ENCODE measurements at places on chromosomes 6 and 20.

DNA sequence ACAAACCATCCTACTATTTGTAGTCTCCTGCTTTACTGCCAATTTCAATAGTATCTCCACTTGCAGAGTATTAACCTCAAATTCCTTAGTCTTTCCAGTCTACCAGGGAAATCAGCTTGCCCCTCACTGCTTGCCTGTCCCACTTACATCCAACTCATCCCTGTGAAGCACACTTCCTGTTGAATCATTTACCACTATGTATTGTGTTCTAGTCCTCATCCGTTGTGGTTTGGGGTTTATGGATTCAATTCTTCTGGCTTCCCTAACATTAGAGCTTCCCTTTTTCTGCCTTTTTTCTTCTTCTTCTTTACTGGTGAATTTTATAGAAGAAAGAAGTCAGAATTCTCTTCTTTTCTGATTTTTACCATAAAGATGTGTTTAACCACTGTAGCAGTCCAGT is 5.1 kb upstream of the TXLNB start:
- no peak for DNase-seq

DNA sequence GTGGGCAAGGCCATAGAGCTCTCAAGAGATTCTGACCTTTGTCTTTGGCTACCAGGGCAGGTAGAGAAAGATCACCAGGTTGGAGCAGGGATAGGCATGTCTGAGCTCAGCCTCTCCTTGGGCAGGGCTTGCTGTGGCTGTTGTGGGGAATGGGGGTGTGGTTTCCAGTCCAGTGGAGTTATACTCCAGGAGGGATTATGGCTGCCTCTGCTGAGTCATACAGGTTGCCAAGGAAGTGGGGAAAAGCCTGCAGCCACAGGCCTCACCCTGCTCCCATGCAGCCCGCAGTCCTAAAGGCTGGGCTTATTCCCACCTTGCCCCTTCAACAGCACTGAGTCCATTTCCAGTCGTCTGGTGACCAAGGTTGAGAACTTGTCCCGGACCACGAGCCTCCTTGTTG is 21.9 kb downstream of the MEP1A start:
- DNase-seq: no peak

DNA sequence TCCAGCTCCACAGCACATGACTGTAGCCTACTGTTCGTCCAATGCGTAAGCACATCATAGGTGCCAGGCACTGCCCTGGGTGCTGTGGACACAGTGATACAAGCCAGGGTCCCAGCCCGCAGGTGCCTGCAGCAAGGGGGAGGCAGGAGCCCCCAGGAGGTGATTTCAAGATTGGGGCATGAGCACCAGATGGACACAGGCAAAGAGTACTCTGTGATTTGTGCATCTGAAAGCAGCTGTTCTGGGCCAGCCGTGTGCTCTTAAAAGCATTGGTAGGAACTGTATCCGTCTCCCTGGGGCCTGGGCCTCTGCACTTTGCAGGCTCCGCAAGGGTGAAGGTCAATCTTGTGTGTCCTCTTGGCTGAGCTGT is 149.8 kb downstream of the SYCP2 start:
- DNase-seq: no peak

DNA sequence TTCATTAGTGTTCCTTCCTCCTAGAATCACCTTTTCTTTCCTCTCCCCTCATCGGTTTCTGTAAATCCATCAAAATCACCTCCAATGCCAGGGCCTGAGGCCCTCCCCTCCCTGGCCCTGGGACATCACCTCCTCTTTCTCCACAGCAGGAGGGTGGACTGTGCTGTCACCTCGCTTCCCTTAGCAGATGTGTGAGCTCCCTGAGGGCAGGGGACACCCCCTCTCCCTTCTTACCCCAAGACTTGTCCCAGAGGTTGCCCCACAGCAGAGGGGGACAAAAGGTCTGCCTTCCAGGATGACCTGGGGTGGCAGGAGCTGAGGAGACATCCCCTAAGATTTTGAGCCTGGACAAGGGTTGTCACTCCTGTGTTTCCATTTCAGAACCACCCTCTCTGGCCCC is 5.9 kb downstream of the ULBP1 start:
- DNase-seq: no peak

GRCh38 chr6:125794342-125795137 is 3.8 kb downstream of the NCOA7 start:
- no peak for DNase-seq

DNA sequence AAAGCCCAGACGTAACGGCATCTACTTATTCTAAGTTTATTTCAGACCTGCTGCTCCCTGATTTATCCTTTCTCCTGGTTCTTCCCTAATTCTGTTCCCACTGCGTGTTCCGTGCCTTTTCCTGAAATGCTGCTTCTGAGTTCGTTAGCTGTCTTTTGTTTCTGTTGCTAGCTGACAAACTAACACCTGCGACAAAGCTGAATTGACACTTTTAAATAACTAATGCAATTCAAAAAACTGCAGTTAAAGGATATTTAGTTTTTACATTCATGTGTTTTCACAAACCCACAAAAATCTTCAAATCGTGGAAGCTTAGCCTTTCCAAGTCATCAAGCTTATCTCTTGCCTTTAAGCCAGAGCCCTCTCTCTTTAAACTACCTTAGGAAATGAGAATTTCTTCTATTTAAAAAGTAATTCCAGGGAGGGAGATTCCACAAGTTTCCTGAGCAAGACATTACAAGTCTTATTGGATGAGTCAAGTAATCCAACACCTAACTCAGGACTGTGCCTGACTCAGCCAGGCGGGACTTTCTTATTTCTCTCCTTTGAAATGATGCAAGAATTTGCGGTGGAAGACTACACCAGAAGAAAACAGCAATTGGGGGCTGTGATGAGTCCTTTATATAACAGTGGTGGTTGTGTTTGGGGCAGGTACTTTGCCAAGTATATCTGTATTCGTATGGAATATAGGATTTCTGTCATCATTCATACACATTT is 6.3 kb downstream of the ADTRP start:
- DNase-seq: no peak

Data from activated naive CD4-positive, alpha-beta T cell treated with anti-CD3 and anti-CD28 coated beads, Interleukin-2, amount 10 ng/mL, durations not matched to agents 7 days and 5 days (primary cell).